T-helper 22 cell (primary cell): ENCODE measurements at places on chromosomes 2 and 18.

DNA sequence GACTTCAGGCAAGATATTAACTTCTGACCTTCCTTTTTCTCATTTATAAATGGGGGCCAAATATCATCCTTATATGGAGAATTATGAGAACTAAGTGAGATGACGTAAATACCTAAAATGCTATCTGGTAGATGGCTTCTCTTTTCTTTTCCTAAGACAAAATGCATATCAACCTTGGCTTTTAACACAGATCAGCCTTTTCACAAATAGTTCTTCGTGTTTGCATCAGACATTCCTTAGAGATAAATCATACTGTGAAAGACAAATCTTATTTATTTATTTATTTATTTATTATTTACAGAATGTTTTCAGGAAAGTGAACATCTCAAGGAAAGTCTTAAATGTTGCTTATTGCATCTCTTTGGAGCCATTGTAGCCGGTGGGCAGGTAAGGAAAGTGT, 62.8 kb downstream of the NBEAL1 start:
- DNase-seq: no peak

GRCh38 chr2:23206650-23207049, 178.3 kb upstream of the KLHL29 start:
- no peak for DNase-seq

- DNase-seq: no peak
Measured at GRCh38 chr2:207135801-207136457, 29.8 kb downstream of the KLF7 start.

DNA sequence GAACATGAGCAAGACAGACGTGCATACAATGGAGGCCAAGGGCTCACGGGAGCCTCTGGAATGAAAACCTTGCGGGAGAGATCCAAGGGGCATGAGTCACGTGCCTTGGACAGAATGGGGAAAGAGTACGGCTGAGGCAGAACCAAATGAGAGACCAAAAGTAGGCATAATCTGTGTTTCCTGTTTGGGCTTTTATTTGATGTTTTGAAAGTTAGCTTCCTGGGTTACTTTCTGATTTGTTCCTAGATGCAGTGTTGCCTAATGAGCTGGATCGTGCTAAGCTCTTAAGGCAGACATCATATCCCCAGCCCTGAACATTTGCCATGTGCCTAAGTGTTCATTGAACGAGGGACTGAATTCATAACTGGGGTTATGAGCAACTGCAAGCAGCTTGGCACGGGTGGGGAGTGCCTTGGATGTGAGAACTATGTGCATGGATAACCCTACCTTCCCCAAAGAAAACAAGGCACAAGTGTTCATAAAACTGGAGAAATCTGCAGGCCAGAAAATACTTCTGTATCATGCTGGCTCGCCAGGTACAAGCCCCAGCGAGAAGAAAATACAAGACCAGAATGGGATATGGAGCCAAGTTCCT, 60.3 kb upstream of the RPL31 start:
- DNase-seq: no peak

GRCh38 chr2:112694182-112694581, 26.6 kb upstream of the NT5DC4 start:
- no peak for DNase-seq

GRCh38 chr2:238331916-238332315, 11.6 kb downstream of the TRAF3IP1 start:
- DNase-seq: no peak

GRCh38 chr18:69686861-69687260, 260.8 kb downstream of the CD226 start:
- DNase-seq: no peak

DNA sequence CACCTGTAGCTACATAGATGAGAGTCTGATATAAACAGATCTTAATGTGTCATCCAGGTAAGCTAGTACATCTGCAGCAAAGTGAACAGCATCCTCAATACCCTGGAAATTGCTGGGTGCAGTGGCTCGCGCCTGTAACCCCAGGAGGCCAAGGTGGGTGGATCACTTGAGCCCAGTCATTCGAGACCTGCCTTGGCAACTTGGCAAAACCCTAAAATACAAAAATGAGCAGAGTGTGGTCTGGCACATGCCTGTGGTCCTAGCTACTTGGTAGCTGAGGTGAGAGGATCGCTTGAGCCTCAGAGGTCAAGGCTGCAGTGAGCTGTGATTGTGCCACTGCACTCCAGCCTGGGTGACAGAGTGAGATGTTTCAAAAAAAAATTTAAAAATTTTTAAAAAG, 233.9 kb upstream of the SP5 start:
- DNase-seq: no peak

- no peak for DNase-seq
Measured at GRCh38 chr18:11521853-11522252, 87.5 kb upstream of the SLC35G4 start.

DNA sequence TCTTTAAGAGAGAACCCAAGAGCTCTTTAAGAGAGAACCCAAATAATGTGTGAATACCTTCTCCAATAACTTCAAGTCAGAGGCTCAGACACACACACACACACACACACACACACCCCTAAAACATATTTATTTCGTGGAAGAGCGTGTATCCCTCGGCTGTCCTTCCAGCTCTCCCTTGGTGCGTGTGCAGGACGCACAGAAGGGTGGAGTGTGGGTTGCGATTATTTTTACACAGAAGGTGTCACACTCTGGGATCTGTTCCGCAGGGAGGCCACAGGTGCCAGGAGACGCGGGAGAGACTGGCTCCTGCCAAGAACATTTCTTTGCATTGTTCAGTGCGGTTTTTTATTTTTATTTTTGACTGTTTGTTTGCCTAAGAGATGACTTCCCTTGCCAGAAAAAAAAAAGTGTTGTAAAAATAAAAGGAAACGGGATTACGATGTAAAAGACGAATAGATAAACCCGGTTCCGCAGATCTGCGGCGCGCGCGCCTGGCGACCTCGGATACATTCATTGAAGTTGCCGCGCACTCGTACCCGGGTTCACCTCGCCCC, 47.3 kb upstream of the ATP6V1B1 start:
- no peak for DNase-seq

- DNase-seq: no peak
Measured at GRCh38 chr2:205323929-205324328, 358.4 kb upstream of the NRP2 start.

GRCh38 chr2:1995987-1996386, 251.7 kb upstream of the PXDN start:
- DNase-seq: no peak

- peak; percentile 32 for DNase-seq
Measured at GRCh38 chr2:172103471-172104272, 972 bp upstream of the DLX2 start.

DNA sequence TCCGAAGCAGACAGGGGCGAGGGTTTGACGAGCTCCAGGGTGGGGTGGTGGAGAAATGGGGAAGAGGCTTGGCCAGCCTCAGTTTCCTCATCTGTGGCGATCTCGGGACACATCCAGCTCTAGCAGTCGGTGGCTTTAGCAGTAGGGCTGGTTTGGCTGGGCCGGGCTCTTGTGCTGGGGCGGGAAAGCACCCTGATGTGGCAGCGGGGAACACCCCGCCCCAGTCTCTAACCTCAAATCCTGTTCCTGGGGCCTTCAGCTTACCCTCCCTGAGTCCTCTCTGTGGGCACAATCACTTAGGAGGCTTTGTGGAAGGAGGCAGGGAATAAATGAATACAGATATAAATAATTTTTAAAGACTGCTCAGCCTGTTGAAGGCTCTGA, 26.5 kb upstream of the MCFD2 start:
- peak; percentile 74 for DNase-seq

- no peak for DNase-seq
Measured at GRCh38 chr2:31049264-31049663, 89.0 kb downstream of the GALNT14 start.

- peak; percentile 26 for DNase-seq
Measured at GRCh38 chr18:48913201-48913600, 37.6 kb downstream of the SMAD7 start.

DNA sequence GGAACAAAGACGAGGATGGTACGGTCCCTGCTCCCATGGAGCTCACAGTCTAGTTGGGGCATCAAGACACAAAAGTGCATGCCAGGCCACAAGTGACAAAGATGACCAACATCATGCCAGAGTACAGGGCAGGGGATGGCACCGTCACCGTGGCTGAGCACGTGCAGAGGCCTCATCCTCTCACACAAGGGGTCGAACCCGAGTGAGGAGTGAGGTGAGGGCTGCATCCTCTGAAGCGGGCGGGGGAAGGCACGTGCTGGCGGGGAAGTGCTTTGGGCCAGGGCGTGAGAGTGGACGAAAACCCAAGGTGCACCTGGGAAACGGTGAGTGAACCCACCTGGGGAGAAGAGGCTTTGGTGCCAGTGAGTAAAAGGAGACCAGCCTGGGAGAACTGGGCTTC, 41.0 kb downstream of the MRPL35 start:
- DNase-seq: no peak

- DNase-seq: no peak
Measured at GRCh38 chr18:33123862-33124518, 316.5 kb downstream of the CCDC178 start.

DNA sequence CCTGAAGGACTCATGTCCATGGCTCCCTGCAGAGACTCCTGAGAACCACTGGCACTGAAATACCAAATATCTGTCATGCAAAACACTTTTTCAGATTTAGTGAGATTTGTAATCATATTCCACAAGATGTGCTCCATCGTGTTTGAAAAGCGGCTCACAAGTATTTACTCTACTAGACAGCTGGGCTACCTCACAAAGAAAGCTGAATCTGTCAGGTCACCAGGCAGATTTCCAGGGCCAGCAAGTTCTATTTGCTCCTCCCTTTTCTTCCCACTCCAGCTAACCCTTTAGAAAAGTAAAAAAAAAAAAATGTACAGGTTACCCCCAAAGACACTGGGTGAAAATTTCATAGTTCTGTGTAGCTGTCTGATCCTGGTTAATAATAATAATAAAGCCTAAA, 22.9 kb downstream of the WIPF1 start:
- DNase-seq: no peak

- DNase-seq: no peak
Measured at GRCh38 chr2:177606636-177607035, 214.1 kb downstream of the AGPS start.

DNA sequence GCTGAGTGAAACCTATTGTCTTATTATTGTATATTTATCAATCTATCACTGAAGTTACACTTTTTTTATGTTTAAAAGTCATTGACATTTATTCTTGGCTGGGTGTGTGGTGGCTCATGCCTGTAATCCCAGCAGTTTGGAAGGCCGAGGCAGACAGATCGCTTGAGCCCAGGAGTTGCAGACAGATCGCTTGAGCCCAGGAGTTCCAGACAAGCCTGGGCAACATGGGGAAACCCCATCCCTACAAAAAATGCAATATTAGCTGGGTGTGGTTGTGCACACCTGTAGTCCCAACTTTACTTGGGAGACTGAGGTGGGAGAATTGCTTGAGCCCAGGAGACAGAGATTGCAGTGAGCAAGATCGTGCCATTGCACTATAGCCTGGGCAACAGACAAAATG, 97.8 kb downstream of the EPC2 start:
- no peak for DNase-seq

- DNase-seq: no peak
Measured at GRCh38 chr18:31162825-31163435, at the start of gene DSC1. TSS of gene DSC1 (minus strand) at chr18:31162856. CDS start at chr18:31162594, 262 bp downstream.

- DNase-seq: no peak
Measured at GRCh38 chr2:109555346-109555900, 58.3 kb downstream of the SEPTIN10 start.

- no peak for DNase-seq
Measured at GRCh38 chr18:25454270-25454659, 102.3 kb upstream of the ZNF521 start.

DNA sequence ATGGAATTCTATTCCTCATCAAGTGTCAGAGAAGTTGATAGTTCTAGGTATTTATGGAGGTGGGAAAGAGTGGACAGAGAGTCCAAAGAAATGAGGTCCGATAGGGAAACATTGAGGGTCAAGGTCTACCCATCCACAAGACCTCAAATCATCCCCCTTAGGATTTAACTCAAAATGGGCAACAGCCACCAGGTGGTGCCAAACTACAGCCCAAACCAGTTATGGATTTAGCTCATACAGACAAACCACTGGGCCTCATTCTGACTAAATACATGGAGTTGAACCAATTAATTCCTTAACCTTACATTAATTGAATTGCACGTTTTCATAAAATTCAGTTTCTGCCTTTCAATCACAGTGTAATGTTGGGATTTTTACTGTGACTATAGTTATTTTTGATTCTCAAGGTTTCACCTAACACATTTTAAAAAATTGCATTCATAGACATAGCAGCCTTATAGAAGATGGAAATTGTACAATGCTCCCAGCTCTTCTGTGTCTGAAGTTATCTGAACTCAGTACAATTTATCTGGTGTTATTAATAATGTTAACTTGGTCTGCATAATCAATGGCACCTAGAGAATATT, 98.2 kb upstream of the HNMT start:
- no peak for DNase-seq

GRCh38 chr2:160208655-160209515, 8.8 kb upstream of the ITGB6 start:
- no peak for DNase-seq

DNA sequence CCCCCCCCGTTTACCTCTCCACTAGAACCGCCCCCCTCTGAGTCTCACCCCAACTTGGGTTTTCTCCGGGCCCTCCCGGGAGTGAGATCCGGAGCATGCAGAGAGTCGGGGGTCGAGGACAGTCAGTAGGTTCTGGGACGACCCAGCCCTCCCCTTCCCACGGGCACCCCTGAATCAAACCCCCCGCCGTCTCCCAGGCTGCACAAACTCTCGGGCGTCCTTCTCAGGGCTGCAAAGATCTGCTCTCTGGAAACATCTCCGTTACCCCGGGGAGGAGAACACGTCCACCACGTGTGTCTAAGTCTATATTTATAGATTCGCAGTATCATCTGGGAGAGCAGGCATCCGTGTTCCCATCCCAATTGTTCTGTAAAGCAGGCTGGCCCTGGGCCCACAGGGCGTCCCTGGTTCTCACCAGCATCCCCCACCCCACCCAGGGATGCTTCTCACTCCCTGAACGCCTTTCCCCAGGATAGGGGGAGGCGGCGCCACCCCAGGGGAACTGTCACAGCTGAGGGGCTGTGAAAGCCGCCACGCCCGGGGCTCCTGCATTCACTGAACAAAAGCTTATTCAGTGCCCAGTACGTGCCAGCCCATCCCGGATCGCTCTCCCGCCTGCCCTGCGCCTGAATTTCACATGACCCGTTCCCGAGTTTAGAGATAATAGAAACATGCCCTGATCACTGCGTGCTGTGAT, 765 bp upstream of the DIPK1C start:
- no peak for DNase-seq

GRCh38 chr18:50638884-50639420, 79.1 kb downstream of the MAPK4 start:
- no peak for DNase-seq

DNA sequence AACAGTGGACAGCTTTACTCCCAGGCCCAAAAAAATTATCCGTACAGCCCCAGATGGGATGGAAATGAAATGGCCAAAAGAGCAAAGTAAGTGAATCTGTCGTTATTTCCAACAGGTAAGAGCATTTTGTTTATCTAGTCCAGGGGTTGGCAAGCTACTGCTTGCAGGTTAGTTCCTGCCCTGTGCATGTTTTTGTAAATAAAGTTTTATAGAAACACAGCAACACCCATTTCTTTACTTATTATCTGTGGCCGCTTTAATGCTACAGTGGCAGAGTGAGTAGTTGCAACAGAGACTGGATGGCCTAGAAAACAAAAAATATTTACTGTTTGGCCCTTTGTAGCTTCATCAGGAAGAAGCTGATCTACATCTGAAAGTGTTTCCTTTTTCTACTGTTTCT, 94.3 kb upstream of the FOSL2 start:
- no peak for DNase-seq
